GDM1 (cell line): ENCODE measurements at places on chromosomes 12 and 14.

- DNase-seq = no peak
Observed at GRCh38 chr12:128820723-128821432, 2.9 kb downstream of the SLC15A4 start.

DNA sequence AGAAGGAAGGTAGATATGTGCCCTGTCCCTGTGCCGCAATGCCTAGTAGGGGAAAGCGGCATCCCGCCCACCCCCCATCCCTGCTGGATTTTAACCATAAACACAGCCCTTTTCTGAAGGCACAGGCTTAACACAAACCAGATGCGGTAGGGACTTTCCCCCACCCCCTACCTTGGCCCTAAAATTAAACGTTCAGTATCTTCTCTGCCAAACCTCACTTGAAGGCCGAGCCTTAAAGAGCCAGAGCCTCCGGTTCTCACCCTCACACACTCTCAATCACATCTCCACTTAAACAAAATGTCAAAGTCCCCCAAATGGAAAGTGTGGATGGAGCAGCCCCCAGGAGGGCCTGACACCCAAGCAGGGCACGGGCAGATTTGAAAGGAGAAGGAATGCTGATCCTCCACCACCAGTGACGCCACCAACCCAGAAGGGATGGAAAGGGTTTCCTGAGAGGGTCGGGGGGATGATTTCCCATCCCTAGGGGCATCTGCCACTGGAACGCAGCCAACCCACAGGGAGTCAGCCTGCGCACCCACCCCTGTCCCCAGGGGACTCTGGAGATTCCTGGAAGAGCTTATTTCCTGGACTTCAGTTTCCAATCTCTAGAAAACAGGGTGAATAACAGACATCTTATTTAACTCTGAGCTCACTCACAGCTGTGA, 26.4 kb downstream of the ACTN1 start:
- no peak for DNase-seq

DNA sequence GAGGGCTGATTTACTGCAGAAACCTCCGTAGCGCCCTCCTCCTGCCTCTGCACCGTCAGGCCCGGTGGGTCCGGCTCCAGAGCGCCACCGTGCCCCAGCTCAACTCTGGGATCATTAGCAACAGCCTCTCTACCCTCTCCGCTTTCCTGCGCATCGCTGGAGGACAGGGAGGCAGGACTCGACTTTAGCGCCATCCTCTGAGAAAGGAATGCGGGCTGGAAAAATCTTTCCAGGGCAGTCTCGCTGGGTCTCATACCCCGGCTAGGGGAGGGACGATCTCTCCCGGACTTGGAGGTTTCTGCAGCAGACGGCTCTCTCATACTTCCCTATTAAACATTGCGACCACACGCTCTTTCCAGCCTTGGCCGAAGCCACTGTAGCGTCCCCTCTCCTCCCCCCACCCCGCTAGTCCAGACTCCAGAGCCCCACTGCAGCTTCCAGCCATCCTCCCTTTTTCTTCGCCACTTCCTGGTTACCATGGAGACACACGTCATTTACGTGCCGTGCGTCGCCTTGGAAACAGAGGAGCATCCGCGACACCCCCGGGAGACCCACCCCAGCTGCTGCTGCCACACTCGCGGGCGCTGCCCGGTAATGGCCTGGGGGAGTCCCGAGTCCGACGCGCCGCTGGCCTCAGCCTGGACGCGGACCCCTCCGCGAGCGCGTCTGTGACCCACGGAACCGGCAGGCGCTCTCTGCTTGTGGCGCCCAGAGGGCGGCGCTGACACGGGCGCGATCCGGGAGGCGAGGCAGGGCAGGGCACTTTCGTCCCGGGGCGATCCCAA, at the start of gene CCDC184:
Gene CCDC184, plus strand, starts transcription at position 554 of the 785 bp plus-strand sequence. CDS start 479 bp downstream, outside the sequence.
- no peak for DNase-seq

DNA sequence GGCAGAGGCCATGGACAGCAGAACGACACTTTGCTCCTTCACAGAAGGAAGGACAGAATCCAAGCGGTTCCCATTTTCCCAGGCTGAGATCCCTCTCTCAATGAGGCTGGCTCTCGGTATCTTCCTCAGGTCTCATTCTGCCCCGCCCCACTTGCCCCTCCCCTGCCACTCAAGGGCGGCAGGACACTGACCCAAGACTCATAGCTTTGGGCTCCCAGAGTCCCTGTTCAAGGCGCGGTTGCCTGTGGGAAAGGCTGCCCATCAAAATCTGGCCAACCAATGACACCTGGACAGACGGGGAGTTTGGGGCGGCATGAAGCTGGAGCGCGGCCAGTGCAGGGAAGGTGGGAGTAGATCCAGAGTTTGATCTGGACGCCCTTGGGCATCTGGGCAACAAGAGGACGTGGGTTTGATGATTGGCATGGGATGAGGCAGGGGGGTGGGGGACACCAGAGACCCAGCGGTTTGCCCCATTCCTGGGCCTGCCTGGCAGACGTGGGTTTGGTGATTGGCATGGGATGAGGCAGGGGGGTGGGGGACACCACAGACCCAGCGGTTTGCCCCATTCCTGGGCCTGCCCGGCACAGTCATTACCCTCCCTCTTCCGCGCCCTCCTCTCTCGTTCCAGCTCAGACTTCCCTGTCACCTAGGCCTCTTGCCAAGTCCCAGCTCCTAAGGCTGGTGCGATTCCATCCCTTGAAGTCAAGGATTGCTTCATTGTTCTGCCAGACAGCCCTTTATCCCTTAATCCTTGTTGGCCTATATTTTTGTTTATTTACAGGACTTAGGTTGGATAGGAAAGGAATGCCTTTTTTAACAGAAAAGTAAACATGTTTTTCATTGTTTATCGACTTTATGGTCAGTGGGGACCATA, 92.1 kb downstream of the NINJ2 start:
- no peak for DNase-seq

DNA sequence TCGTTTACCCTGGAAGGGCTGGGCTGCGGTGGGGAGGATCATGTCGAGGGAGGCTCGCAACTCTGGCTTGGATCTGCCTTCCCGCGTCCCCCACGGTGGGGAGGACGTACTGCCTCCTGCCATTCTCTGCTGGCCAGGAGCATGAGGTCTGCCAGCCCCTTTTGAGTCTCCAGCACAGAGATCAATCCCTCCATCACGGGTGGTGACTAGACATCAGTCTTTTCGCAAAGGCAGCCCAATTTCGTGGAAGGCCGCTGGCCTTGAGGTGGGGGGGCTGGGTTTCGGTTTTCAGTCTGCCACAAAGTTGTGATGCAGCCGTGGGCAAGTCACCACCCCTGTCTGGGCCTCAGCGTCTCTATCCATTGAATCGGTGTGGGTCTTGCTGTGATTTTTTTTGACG, 62.2 kb downstream of the PRMT8 start:
- no peak for DNase-seq
